ENCODE measurements at places on chromosomes 7 and 10.

- no peak for DNase-seq
These were observed 56.2 kb upstream of the ATP6V0A4 start for GRCh38 chr7:138854115-138854645.

GRCh38 chr7:46197785-46198540, 276.9 kb upstream of the IGFBP3 start:
- no peak for DNase-seq

GRCh38 chr7:72435925-72436480, 23.9 kb upstream of the CALN1 start:
- DNase-seq: no peak

DNA sequence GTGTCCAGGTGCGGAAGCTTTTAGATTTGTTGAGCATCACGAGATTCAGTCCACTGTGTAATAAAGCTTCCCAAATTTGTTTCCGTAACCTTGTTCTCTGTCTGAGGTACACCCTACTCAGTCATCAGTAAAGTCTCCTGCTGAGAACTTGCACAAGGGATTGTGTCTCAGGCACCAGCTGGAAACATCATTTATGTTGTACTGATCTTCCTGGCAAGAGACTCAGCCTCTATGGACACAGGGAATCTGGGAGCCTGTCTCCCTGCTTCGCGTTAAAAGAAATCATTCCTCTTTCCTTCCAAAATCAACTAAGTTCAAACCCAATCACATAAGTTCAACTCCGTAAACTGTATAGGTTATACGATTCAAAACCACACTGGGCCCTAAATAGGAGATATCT, 336.8 kb downstream of the GPR37 start:
- DNase-seq: no peak

DNA sequence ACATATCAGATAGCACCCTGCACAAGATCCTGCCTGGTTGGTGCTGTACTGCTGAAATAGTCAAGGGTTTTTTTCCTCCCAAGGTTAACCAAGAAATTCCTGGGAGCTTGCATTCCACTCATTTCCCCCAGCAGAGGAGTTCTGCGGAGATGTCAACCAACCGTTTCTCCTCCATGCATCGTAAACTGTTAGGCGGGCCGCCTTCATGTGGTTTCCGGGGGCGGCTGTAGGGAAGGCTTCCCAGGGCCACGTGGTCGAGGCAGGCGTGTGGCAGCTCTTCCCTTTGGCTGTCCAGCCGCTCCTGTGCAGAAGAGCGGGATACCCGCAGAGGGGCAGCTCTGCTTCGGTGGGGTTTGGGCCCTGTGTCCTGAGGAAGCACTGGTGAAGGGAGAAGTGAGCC, 113.7 kb downstream of the RGS10 start:
- DNase-seq: no peak

All from nucleus accumbens (tissue), 56 donors.